ENCODE measurements at places on chromosomes 12 and 14.

- no peak for DNase-seq
Measured at GRCh38 chr12:94169966-94170689, 21.8 kb downstream of the PLXNC1 start.

GRCh38 chr14:50864946-50865345 is 6.9 kb upstream of the ABHD12B start:
- no peak for DNase-seq

- DNase-seq: no peak
Measured at GRCh38 chr12:7162691-7163114, 26.8 kb upstream of the PEX5 start.

DNA sequence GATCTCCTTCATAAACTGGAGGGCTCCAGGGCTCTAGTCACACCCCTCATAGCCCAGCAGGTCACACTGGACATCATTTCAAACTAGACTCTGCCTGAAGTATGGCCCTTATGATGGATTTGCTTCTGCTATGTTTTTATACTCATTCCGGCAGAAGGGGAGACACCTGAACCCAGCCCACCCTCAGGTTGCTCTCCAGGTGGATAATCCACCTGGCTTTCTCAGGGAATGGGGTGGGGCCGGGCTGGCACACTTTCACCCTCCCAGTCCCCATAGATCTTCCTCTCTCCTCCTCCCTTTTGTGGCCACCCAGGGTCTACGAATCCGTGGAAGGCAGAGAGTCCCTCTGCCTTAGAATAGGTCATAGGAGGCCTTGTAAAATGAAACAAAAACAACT is 9.8 kb upstream of the KRT73 start:
- no peak for DNase-seq

- DNase-seq: no peak
Measured at GRCh38 chr14:89748004-89748403, 206.5 kb downstream of the EFCAB11 start.

All from stimulated activated CD8-positive, alpha-beta memory T cell treated with anti-CD3 and anti-CD28 coated beads, Interleukin-7, amount 100 ng/mL, for 48 hours (primary cell).